ENCODE measurements at places on chromosomes 13 and 19. TPM values are rescaled to one million over a fixed set of nuclear protein-coding genes. Genes with fewer than 3 reads are reported as not detected.

Gene NALCN
- total RNA-seq: 1.5 TPM

Gene CPT1C
- total RNA-seq: 3.8 TPM

Gene DIAPH3
- 8.9 TPM for total RNA-seq

Gene NLRP7
- not detected for total RNA-seq

Gene CA11
- total RNA-seq: 2.6 TPM

Gene LYPD4
- not detected for total RNA-seq

Gene ZNF799
- 4.1 TPM for total RNA-seq
